T-cell (primary cell): ENCODE measurements at places on chromosomes 2 and 18. TPM values are rescaled to one million over a fixed set of nuclear protein-coding genes. Genes with fewer than 3 reads are reported as not detected.

GRCh38 chr18:13235981-13236380 is 17.4 kb downstream of the LDLRAD4 start:
- no peak for DNase-seq

- DNase-seq: no peak
Measured at GRCh38 chr2:239039479-239039861, 191.6 kb downstream of the TWIST2 start.

DNA sequence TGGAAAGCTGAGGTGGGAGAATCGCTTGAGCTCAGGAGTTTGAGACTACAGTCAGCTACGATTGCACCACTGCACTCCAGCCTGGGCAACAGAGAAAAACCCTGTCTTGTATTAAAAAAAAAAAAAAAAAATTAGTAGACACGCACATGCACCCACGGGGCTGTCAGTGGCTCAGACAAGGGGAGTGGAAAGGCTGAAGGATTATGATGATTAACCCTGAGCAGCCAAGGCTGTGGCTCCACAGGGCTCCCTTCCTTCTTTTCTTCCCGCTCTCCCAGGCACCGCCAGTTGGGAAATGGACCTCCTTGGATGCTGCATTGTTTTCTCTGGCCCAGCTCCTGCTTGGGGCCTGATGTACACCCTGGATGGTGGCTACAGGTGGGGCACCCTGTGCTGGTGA is 49.0 kb upstream of the RAB6C start:
- no peak for DNase-seq

GRCh38 chr2:215780907-215781685 is 232.3 kb downstream of the MREG start:
- no peak for DNase-seq

The POMC gene
- 6.2 TPM for total RNA-seq

GRCh38 chr18:39523281-39523680 is 1957.7 kb upstream of the CELF4 start:
- no peak for DNase-seq

The FHOD3 gene
- 0.06 TPM for total RNA-seq

The BOLL gene
- total RNA-seq: not detected

The SP9 gene
- total RNA-seq: not detected

The INHBB gene
- total RNA-seq: 0.10 TPM

DNA sequence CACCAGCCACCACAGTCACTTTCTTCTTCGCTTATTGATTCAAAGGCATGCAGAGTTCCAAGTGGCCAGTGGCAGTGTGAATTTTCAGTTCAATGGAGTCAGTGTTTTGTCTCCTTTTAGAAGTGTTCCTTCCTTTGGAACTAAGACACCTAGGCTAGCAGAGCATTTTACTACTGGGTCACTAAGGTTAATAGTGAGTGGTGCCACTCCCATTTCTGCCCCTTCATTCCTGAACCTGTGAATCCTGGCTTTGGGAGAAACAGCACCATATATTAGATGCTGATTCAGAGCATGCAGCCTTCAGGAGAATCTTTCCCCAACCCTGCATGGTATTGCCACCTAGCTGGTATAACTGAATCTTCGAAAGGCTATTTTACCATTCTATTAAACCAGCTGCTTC is 312.7 kb downstream of the HRH4 start:
- DNase-seq: no peak

The ANKRD44 gene
- 320 TPM for total RNA-seq

DNA sequence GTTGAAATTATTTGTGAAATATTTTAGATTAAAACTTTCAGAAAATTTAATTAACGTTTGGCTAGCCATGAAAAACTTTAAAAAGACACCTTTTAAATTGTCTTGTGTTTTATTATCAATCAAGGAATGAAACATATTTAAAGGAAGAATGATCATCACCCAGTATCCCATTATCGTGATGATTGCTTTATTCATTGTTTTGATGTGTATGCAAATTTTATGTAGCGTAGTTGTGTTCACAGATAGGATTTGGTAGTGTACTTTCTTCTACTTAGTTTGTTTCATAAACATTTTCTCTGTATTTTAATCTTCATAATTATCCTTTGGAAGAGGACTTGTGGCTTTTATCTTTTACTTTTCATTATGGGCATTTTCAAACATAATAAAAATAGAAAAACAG is 7.8 kb downstream of the GRHL1 start:
- no peak for DNase-seq

DNA sequence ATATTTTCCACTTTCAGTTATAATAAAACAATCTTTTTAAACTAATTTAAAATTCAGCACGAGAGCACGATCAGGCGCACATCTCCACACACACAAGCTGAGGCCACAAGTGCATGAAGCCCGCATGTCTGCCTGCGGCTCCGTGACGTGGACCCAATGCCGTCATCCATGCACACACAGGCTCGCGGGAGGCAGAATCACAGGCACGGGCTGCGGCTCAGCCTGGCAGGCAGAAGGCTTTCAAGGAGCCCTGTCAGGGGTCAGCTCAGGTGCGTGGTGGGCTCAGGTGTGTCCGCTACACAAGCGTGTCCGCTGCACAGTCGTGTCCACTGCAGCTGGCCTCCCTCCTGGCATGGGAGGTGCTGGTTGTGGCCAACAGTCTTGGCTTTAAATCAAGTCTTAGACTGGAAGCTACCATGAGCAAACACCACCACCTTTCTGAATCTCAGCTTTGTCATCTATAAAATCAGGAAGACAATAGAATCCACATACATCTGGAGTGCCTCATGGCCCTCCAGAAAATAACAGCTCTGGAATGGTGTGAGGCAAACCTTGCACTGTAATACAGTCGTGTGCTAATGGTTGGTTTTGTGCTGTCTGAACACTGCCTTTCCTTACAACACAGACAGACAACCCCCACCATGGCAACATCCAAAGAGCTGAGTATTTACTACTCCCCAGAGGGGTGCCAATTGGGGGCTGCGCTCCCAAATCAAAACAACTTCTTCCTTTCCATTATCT is 210.1 kb downstream of the NDUFA10 start:
- DNase-seq: no peak

The ALLC gene
- total RNA-seq: not detected

DNA sequence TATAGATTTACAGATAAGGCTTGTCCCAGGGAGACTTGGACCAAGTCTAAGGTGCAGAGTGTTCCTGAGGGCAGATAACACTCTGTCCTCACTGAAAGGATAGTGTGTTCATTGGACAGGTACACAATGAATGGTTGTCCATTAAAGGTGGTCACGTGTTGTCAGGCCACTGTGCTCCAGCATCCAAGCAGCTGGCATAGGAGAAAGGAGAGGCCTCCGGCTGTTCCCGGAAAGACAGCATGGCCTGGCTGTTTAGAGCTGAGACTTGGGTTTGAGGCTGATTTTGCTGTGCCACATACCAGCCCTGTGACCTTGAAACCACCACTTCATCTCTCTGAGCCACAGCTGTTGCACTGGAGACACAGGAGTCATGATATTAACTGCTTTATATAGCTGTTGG is 19.6 kb upstream of the SULT1C3 start:
- no peak for DNase-seq

The HOXD13 gene
- total RNA-seq: not detected

- DNase-seq: no peak
Measured at GRCh38 chr2:207015901-207016300, 76.6 kb downstream of the CPO start.

DNA sequence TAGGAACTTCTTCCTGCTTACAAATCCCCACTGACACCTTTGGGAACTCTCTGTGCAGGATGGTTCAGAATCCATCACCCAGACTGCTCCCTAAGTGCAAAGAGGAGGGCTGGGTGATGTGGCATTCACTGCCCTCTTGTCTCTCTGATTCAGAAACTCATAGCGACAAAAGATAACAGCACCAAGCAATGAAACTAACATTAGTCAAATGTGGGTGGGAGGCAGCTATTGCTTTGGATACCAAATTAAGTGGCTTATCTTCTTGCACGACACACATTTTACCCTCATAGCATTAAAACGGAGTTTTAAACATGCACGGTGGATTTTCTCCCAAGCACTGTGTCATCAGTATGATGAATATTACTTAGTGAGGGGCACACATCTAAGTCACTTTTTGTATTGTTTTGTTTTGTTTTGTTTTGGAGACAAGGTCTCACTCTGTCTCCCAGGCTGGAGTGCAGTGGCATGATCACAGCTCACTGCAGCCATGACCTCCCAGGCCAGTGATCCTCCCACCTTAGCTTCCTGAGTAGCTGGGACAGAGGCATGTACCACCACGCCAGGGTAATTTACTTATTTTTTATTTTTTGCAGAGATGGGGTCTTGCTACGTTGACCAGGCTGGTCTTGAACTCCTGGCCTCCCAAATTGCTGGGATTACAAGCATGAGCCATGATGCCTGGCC is 40.9 kb upstream of the NEB start:
- DNase-seq: no peak

The SLC35F5 gene
- total RNA-seq: 19.5 TPM

DNA sequence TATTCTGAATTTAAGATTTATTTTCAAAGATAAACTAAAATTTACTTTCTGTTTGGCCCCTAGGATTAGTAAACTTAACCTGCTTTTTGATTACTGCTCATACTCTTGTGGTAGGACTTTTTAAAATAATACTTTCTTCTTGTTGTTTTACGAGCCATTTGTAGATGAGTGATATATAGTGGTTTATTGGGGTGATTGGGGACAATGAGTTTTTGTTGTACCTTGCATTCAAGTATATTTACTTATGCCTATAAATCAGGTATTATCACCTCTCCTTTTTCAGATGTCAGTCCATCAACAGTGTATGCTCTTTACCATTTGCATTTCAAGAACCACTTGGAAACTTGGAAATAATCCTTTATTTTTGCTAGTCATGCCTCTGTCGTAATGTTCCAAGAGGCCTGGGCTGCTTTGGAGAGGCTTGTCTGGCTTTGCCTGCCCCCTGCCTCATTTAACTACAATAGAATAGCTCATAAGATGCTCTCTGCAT is 131.3 kb downstream of the COMMD1 start:
- DNase-seq: no peak
